GM13976 (cell line): ENCODE measurements at places on chromosomes 4 and X.

DNA sequence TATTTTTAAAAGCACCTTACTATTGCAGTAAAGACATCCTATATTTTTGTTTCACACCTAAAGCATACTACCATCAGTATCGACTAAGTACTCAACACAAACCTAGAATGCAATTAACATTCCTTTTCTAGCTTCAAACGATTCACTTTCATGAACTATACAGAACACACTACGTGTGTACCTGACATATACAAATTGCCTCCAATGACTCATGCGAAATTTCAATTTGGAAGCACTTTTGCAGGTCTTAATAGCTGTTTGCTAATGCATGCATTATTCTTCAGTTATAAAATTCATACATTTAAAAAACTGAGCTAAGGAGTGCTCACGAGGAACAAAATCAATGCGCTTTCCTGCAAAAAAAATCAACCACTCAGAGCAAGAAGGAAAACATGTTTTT, 19.7 kb upstream of the GPM6B start:
- DNase-seq: no peak

- DNase-seq: no peak
Measured at GRCh38 chr4:14792702-14793227, 209.5 kb upstream of the CPEB2 start.

DNA sequence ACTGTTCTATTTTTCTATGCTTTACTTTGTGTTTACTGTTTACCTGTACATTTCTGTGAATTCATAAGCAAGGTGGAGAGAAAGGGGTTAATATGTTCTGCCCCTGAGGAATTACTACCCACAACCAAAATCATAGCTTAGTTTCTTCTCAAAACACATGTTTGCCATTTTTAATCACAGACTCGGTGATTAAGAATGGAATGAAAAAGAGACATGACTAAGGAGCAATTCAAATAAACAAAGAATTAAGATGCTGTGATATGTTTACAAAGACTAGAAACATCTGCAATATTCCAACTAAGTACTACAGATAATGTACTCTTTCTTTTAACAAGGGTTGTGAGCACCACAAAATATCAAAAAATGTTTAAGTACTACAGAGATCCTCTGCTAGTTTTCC, 11.7 kb upstream of the FAT4 start:
- DNase-seq: no peak

DNA sequence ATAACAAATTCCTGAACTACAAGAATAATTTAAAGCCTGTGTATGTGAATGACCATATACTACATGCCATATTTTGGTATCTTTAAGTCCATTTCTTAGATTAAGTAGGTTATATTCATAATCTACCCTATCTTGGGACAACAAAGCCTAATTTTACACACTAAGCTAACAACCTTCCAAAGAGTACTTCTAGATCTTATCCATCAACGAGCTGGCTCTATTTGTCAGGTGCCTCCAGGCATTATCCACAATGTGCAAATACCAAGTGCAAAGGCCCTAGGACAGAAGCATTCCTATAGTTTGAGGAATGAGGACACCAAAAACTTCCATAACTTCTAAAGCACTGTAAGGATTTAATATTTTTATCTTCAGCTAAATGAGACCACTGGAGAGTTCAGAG, 3.5 kb downstream of the SLBP start:
- DNase-seq: no peak

- DNase-seq: no peak
Measured at GRCh38 chr4:123120473-123120872, 198.1 kb upstream of the NUDT6 start.

- DNase-seq: no peak
Measured at GRCh38 chr4:25756503-25756902, 100.9 kb downstream of the SLC34A2 start.

GRCh38 chrX:72349190-72349589, 43.5 kb upstream of the CITED1 start:
- DNase-seq: peak; percentile 34

DNA sequence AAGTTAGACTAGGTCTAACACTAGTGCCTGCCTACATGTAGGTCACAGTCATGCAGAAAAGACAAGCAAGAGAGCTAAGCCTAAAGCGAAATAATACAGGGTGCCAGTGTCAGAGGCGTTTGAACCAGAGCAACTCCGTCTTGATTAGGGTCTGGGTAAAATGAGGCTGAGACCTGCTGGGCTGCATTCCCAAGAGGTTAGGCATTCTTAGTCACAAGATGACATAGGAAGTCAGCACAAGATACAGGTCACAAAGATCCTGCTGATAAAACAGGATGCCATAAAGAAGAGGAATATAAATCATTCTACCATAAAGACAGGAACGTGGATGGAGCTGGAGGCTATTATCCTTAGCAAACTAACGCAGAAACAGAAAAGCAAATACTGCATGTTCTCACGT, 120.9 kb downstream of the BEND2 start:
- no peak for DNase-seq

DNA sequence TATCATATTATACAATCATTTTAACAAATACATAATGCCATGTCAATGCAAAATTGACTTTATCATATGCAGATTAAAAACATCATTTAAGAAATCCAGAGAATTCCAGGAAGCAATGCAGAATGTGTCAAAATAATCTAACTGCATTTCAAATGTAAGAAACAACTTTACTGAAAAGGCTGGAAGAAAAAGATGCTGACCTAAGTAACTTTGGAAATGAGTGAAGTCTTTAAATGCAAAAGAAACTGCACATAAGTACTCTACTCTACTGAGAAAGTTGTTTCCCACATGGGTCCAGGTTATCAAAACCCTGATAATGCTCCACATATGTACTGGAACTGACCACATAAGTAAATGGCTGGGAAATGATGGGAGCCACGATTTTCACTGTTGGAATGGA, 149.9 kb downstream of the EVC2 start:
- no peak for DNase-seq

- peak; percentile 35 for DNase-seq
Measured at GRCh38 chr4:164731827-164732474, 22.0 kb upstream of the SMIM31 start.

- DNase-seq: peak; percentile 82
Measured at GRCh38 chr4:4995103-4995907, 24.0 kb downstream of the CYTL1 start.

- DNase-seq: no peak
Measured at GRCh38 chr4:26171941-26172340, 148.9 kb upstream of the RBPJ start.

DNA sequence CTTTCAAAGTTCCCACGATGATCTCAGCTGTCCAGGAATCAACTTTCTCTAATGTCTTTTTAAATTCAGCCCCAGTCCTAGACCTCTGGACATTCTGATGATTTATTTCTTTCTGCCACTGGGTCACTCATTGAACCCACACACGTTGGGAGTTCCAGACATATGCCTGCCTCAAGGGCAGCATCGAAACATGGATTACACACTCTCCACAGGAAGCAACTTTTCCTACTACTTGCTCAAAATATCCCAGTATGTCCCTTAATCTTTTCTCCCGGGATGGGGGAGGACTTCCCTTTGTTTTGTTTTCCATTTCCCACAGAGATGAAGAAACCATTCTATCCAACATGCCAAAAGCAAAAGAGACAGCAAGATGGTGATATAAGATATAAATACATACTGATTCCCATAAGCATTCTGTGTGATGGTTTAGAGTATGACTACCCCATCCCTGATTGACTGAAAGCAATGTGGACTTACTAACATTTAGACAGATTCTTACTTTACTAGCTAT, 79.8 kb upstream of the PPARGC1A start:
- no peak for DNase-seq

DNA sequence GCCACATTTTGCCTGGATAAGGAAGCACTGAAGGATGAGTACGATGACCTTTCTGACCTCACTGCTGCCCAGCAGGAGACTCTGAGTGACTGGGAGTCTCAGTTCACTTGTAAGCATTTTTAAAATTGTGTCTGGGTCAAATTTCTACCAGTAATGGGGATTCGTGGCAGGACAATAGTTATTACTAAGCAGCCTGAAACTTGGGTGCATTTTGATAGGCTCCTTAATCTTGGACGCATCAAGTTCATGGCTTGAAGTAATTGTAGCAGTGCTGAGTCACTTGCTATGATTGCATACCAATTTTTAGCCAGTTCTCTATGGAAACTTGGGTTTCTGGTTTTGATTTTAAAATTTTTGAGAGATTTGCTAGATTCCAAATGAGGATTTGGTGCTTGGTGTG, 4.3 kb downstream of the PGRMC1 start:
- no peak for DNase-seq

DNA sequence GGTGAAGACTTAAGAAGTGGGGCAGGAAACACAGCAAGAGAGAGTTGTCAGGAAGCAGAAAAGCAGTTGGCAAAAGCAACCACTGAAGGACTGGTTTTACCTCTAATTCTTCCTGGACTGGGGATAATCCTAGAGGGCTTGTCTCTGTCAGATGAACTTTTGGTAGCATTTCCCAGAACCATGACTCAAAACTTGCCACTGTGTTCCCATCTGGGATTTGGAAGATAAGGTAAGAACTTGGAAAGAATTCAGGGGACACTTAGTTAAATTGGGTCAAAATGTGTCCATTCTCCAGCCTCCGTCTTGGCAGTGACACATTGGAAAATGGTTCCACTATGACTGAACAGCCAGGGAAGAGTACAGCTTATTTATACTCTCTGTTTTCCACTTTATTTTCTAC, 55.7 kb downstream of the CD38 start:
- DNase-seq: no peak

DNA sequence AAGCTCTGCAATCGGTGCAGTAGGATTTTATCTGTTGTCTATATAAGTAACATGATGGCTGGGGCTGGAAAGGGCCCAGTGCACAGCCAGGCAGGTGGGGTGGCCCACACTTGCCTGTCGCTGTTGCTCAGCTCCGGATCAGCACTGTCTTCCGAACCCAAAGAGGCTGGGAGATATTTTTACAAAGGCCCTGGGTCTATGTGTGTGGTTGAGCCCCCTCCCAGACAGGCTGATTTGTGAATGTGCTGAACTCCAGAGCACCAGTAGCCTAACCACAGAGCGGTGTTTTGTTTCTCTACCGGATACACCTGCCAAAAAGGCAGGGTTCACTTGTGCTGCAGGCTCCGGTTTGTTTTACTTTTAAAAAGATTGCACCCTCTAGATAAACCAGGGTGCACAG, 33.5 kb upstream of the CHRNA9 start:
- DNase-seq: peak; percentile 56

GRCh38 chr4:161564230-161564834, 599.5 kb downstream of the FSTL5 start:
- DNase-seq: no peak

GRCh38 chrX:120823556-120823955, 52.1 kb downstream of the CT47B1 start:
- no peak for DNase-seq

DNA sequence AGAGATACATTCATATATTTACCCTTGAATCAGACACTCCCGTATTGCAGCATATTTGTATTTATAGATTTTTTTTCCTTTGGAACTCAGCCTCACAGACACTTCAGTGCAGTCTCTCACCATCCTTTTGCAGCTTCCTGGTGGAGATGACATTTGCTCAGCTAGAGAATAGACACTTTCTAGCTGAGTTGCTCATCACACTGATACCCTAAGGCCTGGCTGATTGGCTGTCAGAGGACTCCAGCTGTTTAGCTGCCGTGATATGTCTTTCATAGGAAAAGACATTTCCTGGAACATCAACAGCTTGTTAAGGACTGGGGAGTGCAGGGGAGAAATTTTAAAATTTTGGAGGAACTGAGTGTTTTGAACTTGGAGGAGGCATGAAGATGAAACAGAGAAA, 429.6 kb downstream of the SMARCA1 start:
- DNase-seq: no peak
